ENCODE measurements at places on chromosomes 16 and 17.

- peak; percentile 79 for DNase-seq
Observed at GRCh38 chr17:51121620-51122472, 1.2 kb upstream of the SPAG9 start.

GRCh38 chr17:329784-330420 lies 22.7 kb downstream of the RPH3AL start:
- no peak for DNase-seq

DNA sequence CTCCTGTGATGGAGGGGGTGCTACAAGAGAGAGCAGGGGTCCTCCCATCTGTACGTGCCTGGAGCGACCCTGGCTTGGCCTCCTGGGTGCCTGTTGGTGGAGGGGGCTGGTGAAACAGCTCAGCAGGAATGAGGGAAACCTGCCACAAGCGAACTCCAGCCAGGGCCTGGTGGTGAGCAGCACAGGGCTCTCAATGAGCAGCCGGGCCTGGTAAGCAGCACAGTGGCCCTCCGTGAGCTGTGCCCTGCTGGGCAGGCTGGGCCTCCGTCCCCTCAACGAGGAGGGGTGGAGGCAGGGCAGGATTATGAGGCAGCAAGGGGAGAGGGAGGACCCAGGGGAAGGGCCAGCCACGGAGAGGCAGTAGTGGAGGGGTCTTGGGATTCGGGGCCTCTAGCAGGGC lies 101.9 kb downstream of the SDK2 start:
- no peak for DNase-seq

- DNase-seq, result no peak
Observed at GRCh38 chr16:11071829-11072228, 127.5 kb downstream of the CLEC16A start.

GRCh38 chr17:77451245-77451893 lies 310.6 kb downstream of the SEC14L1 start:
- DNase-seq, result no peak

DNA sequence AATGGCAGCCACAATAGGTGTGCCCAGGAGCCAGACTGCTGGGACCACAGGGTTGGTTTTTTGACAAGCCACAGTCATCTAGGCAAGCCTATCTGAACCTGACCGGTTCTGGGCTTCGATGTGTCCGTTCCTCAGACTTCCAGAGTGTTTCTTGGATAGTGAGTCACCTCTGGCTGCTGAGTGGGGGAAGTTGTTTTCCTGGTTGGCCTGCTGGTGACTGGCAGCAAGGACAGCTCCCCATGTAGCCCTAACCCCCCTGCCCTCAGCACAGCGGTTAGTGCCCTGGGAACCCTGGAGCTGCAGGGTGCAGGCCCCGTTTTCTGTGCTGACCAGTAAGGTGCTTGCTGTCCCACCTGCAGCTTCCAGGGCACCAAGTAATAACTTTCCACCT lies 65.5 kb downstream of the PLD6 start:
- DNase-seq, result no peak

DNA sequence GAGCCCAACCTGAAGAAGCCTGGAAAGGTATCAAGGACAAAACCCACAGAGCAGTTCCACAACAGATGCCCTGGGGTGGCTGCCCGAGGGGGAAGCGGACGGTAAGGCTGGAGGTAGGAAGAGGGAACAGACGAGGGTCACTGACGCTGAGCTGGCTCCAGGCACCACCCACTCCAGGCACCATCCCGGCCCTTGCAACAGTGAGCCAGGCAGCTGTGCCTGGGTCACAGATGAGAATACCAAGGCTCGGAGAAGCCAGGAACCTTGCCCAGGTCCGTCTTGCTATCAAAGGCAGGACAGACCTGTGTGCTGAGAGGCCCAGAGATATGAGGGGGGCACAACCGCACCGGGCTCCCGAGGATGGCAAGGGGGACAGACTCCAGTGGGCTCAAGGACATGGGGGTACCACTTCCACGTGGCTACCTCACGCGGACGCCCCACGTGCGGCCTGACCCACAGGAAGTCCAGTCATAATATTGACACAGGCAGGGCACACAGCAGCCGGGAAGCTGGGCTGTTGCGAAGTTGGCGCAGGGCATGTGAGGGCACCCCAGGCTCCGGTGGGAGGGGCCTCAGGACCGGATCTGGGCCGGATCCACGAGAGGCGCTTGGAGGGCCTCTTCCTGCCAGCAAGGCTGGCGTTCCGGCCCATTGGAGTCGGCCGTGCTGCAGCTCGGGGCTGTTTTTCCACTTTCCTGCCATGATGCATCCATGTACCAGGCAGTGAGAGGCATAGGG lies 29.9 kb downstream of the PEMT start:
- no peak for DNase-seq

GRCh38 chr17:32575852-32576251 lies 89.1 kb downstream of the CDK5R1 start:
- no peak for DNase-seq

DNA sequence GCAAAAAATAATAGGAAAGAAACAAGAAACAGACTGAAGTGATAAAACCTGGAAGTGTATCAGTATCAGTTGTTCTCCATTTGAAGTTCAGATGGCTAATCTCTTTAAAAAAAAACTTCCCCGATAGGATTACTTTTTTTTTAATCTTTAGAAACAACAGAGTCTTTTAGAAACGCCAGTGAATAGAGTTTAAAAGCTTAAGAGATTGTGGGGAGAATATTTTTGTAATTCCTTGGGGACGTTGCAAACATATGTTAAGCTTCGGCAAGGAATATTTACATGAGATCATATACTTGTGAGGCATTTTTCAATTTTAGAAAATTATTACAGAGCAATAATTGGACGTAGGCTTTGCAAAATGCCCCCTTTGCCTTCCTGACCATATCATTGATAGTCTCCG lies 13.2 kb downstream of the MAF start:
- no peak for DNase-seq

- no peak for DNase-seq
Observed at GRCh38 chr16:50388496-50388895, 19.7 kb upstream of the BRD7 start.

- no peak for DNase-seq
Observed at GRCh38 chr17:2214047-2214928, 89.3 kb downstream of the SMG6 start.

- DNase-seq, result no peak
Observed at GRCh38 chr17:76297436-76297835, 10.6 kb downstream of the QRICH2 start.

GRCh38 chr16:85345129-85345639 lies 232.9 kb upstream of the CIBAR2 start:
- no peak for DNase-seq

GRCh38 chr17:6981426-6981825 lies 14.4 kb upstream of the ALOX12 start:
- no peak for DNase-seq

DNA sequence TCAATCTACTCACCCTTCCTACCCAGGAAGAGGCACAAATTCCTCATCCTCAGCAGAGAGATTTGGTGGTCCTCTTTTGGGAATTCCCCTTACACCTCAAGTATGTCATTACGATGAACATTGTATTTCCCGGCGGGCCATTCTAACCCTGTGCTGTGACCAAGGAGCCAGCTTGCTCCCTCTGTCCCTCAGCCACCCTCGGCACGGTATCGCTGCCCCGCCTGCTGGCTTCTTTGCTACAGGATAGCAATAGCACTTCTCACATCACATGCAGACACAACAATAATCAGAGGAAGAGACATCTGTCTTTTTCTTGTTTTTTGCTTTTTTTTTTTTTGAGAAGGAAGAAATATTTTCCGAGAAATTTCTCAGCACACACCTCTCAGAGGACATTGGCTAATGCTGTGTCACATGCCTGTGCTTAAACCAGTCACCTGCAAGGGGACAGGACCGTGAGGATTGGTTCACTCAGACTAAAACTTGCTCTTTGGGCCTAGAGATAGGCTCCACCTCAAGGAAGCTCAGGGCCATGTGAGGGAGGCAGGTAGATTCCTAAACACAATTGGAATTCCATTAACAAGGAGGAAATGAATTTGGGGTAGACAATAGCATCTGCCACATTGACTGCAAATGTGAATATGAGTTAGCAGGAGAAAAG lies 41.2 kb downstream of the TMC5 start:
- DNase-seq, result no peak

DNA sequence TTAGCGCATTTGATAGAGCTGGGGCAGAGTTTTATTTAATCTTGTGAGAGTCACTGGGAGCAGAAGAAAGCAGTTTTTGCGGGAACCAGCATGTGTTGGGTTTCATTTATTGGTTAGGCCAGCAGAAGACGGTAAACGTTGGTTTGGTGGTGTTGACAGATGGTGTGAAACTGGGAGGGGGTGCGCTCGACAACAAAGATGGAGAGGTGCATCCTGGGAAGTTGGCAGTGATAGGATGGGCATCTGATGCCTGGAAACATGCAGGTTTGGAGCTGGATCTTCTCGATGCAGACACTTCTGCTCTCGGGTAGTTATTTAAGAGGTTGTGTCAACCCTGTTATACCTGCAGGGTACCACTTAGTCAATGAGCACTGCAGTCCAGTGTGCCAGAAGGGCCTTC lies 24.9 kb upstream of the CLEC18A start:
- no peak for DNase-seq

DNA sequence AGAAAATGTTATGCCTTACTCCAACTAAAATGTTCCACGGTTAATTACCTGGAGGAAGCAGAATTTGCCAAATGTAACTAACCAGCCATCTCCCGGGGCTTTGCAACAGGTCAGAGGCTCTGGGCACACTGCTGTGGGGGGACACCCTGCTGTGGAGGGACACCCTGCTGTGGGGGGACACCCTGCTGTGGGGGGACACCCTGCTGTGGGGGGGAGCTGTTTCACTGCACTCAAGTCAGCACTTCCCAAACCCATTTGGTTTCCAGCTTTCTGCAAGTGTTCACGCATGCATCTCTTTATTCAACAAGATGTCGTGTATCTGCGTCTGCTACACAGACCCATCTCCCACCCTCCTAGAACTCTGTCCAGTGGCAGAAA lies 239.5 kb downstream of the C16orf95 start:
- no peak for DNase-seq

DNA sequence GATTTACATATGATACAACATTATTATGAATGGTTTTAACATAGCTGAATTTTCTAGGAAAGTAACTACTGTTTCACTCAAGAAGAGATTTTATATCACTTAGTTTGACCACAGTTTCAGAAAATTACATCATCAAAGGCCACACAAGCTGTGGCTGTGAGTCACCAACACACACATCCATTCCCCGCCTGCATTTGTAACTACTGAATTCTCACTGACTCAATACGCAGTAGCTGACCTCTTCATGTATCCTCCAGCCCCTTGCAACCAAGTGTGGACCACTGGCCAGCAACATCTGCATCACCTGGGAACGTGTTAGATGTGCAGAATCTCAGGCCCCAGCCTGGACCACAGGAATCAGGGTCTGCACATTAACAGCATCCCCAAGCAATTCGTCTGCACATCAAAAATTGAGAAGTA lies 197.6 kb downstream of the XYLT1 start:
- DNase-seq, result peak; percentile 38

GRCh38 chr17:15238676-15239422 lies 26.3 kb downstream of the PMP22 start:
- no peak for DNase-seq

DNA sequence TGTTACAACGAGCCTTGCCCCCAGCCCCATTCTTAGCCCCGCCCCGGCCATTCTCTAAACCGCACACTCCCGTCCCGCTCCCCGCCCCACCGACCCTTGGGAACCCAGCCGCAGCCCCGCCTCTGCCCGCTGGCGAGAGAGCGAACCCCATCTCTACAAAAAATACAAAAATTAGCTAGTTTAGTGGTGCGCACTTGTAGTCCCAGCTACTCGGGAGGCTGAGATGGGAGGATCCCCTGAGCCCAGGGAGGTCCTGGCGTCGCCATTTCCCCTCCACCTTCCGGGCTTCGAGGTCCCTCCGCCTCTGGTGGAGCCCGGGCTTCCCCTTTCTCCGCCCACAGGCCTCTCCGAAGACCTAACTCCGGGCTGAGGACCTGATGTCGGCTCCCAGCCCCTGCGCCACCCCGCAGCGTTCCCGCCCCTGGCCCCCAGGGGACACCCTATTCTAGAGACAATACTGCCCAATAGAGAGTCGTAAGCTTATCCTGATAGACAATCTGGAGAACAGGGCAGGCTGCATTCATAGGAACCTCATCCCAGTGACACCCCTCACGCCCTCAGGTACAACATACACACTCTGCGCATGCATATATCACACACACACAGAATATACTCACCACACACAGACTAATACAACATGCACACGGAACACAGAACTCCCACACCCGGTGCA lies 480 bp upstream of the PROCA1 start:
- DNase-seq, result no peak

DNA sequence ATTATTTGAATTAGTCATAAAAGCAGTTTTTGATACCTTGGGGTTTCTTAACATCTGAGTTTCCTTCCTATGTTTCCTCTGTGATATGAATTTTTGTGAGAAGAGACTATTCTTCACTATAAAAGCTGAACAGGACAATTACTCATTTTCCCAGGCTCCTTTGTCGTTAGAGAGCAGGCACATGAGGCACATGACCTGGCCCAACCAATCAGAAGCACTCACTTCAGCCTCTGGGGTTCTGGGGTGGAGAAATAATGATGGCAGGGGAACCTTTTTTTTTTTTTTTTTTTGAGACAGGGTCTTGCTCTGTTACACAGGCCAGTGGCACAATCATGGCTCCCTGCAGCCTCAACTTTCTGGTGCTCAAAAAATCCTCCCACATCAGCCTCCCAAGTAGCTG lies 145.5 kb upstream of the ASIC2 start:
- no peak for DNase-seq

DNA sequence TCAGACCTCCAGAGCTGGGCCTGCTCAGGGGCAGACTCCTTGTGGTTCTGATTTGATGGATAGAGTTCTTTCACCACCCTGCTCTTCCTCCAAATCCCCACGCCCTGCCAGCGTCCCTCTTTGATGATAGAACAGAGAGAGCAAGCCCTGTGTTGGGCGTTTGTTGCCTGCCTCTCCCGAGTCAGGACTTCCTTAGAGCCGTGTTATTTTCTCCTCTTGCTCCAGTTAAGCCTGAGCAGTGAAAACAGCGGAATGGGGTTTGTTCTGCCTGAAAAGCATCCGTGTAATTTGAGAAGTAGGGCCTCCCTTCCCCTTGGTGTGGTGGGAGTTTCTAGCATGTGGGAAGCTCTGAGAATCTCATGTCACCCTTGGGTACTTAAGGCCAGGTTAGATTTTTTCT lies 22.1 kb downstream of the TMEM94 start:
- DNase-seq, result no peak

DNA sequence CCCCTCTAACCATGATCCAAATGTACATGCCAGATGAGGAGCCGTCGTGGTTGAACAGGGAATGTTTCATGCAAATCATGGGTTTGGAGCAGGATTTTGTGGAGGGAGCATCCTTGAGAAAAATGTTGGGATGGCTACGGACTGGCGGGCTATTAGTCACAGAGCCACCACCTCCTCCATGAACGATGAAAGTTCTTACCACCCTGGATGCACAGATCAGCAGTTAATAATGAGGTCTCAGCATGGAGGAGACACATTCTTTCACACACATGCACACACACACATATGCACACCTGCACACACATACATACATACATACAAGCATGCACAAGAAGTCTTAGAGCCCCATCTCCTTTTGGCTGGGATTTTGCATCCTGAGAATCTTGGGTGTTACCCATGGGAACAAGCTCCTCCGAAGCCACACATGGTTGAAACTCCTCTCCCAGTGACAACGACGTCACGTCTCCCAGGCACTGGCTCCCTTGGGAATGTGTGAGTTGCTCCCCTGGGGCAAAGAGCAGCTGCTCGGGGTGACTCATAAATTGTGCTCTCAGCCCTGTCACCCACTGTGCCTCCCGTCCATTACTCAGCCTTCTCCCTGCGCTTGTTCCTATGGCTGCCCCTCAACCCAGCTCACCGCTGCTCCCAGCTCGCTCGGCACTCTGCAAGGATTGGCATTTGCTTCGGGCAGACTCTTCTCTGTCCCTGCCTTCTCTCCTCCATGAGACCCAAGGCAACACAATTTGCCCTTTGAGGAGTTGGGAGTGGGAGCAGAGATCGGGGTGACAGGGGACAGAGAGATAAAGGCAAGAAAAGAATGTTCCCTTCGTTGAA lies 344.6 kb downstream of the SOX9 start:
- peak; percentile 73 for DNase-seq

Measured in HFF-Myc (cell line).